ENCODE measurements at places on chromosomes 3 and 15. TPM values are rescaled to one million over a fixed set of nuclear protein-coding genes. Genes with fewer than 3 reads are reported as not detected.

DNA sequence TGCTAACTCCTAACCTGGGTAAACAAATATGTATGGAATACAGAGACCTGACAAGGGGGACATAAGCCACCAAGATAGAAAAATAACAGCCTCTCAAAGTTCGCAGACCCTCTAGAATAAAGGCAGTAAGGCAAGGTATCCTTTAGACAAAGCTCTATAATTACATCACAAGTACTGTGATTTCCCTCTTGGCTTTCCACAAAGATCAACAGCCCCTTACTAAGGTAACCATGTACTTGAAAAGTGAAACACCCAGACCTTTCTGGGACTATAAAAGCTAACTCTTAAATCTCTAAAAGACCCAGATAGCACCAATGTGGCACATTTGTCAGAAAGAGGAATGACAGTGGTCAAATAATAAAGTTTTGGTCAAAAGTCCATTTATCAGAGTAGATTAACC, 51.9 kb downstream of the TBL1XR1 start:
- peaks cover 22% of the 10 kb centered on the region for H3K4me1 ChIP-seq
- H3K36me3 ChIP-seq, result peaks cover 8% of the 10 kb centered on the region
- no peaks in the 10 kb centered on the region for H3K27me3 ChIP-seq
- no peak for DNase-seq
- no peak overlapping the region for H3K27ac ChIP-seq

DNA sequence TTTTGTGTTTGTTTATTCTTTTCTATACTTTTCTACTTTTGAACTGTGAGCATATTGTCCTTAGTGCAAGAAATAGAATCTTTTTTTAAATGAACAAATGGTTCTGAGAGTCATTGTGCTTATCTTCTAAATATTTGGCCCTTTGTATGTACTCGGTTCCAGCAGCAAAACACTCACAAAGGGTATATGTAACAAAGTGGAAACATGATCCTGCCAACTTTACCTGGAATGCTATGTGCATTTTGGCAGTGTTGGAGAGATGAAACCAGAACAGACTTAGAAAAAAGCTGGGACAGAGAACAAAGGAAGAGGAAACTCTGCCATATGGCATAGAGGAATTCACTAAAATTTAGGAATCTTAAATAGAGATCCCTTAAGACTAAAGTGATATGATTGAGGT, 150.1 kb downstream of the FGF12 start:
- H3K27me3 ChIP-seq, result peaks cover 81% of the 10 kb centered on the region
- no peaks in the 10 kb centered on the region for H3K4me1 ChIP-seq
- no peak for DNase-seq
- no peak overlapping the region for H3K27ac ChIP-seq
- H3K36me3 ChIP-seq, result no peaks in the 10 kb centered on the region
- H3K4me3 ChIP-seq, result no peak overlapping the region

GRCh38 chr3:50241713-50242380, 5.8 kb downstream of the GNAI2 start:
- H3K4me3 ChIP-seq, result no peak overlapping the region
- peaks cover 52% of the 10 kb centered on the region for H3K4me1 ChIP-seq
- peak overlapping the region; percentile 46 for H3K27ac ChIP-seq
- no peaks in the 10 kb centered on the region for H3K27me3 ChIP-seq
- H3K36me3 ChIP-seq, result peaks cover 14% of the 10 kb centered on the region

GRCh38 chr3:182284793-182285192, 508.5 kb upstream of the ATP11B start:
- H3K4me1 ChIP-seq, result no peaks in the 10 kb centered on the region
- no peak overlapping the region for H3K27ac ChIP-seq
- no peak overlapping the region for H3K4me3 ChIP-seq
- no peak for DNase-seq

The OR5K2 gene
- not detected for total RNA-seq

- H3K36me3 ChIP-seq, result peaks cover 9% of the 10 kb centered on the region
- H3K4me1 ChIP-seq, result no peaks in the 10 kb centered on the region
- no peak for DNase-seq
- no peaks in the 10 kb centered on the region for H3K27me3 ChIP-seq
- no peak overlapping the region for H3K4me3 ChIP-seq
Observed at GRCh38 chr3:171099911-171100310, 73.4 kb upstream of the SLC2A2 start.

- no peaks in the 10 kb centered on the region for H3K27me3 ChIP-seq
- H3K4me3 ChIP-seq, result no peak overlapping the region
- H3K27ac ChIP-seq, result no peak overlapping the region
- peak; percentile 67 for DNase-seq
Observed at GRCh38 chr3:134449277-134449676, 36.5 kb downstream of the ANAPC13 start.

The CFAP20DC gene
- 1.1 TPM for total RNA-seq

The ZDHHC23 gene
- total RNA-seq, result 7.4 TPM

- no peak overlapping the region for H3K27ac ChIP-seq
- H3K4me3 ChIP-seq, result no peak overlapping the region
- no peaks in the 10 kb centered on the region for H3K36me3 ChIP-seq
- no peaks in the 10 kb centered on the region for H3K4me1 ChIP-seq
- peaks cover 81% of the 10 kb centered on the region for H3K27me3 ChIP-seq
Observed at GRCh38 chr15:92394309-92395097, 822 bp downstream of the ST8SIA2 start.
